NCI-H2081 treated with DMSO at 0.1 percent for 48 hours (cell line): ENCODE measurements at places on chromosomes 11 and 22.
A peak's percentile ranks its signal among the peaks of the same experiment; 100 is the strongest.

DNA sequence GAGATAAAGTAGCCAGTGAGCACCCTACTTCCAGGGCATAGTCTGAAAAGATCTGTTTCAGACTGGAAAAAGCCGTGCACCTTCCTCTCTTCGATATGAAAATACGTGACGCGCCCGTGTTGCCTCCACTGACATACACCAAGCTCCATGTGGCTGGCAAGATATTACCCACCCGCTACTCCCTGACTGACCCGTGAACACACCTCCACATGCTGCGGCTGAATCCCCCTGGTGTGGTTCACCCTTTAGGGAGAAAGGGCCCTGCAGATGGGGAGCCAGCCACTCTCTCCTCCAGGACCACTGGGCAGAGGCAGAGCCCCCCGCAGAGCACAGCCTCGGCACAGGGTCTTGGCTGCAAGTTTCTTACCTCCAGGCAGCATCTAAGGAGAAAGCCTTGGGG lies 245.0 kb downstream of the BRD1 start:
- DNase-seq = no peak

DNA sequence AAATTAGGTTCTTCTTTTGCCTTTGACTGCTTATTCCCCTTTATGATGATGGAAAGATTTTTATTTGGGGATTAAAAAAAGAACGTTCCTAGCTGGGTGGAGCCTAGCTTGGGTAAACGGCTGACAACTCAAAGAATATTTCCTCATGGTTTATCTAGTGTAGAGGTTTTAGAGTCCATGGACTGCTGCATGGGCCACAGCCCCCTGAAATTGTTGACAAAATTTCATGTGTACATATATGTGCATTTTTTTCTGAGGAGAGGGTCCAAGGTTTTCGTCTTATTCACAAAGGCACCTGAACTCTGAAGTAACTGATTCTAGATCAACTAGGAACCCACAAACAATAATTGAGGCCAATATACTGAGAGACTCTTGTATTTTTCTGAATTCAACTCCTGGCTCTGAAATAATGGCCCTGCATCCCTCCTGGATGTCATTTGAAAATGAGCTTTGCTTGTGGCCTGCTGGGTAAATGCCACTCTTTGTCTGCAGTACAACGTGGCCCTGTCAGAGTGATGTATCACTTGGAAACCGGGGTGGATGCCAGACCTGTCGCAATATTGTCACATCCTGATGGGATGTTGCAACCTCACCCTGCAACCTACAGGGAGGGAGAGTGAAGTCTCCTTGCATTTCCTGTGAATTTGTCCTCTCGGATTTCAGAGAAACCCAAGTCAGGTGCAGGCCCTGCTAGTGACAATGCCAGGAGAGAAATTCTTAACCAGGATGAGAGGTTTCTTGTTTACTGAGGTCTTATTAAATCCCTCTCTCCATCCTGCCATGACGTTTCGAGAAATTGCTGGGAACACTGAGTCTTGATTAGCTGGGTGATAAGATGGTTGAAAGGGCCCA lies 33.8 kb downstream of the EHF start:
- peak; percentile 13 for DNase-seq

DNA sequence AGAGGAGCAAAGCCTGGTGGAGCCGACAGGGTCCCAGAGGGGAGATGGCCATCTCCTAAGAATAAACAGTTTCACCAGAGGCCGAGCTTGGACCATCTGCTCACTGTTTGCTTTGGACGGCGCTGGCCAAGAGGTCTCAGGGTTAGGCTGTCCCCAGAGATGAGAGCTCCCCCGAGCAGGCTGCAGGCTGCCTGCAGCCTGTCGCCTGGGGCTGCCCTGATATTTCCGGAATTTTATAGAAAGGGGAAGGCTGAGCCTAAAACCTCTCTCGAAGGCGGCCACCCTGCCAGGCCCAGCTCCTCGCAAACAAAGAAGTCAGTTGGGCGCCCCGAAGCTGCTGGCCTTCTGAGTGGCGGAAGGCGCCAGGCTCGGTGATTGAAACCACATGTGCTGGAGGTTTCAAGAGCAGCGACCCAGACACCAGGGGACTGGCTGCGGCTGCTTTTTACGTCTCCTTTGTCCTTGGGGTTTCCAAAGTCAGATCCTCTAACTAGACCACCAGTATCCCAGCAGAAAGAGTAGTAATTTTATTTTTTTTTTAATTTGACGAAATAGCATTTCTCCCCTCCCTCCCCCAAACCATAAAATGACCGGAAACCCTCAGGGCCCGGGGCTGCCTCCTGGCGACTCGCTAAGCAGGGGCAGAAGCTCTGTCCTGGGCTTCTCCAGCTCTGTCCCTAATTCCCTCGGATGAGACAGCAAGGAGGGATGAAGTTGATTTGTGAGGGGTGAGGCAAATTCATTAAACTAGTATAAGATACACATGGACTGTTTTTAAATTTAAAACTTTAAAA lies 57.4 kb downstream of the CLMP start:
- no peak for DNase-seq

- DNase-seq = peak; percentile 68
Observed at GRCh38 chr11:72724851-72725723, 27.1 kb downstream of the ARAP1 start.

GRCh38 chr22:25638638-25639037 lies 74.2 kb downstream of the GRK3 start:
- DNase-seq = no peak

- no peak for DNase-seq
Observed at GRCh38 chr11:128834157-128834556, 32.9 kb downstream of the KCNJ1 start.
